NB4 (cell line): ENCODE measurements at places on chromosomes 6 and 20.

DNA sequence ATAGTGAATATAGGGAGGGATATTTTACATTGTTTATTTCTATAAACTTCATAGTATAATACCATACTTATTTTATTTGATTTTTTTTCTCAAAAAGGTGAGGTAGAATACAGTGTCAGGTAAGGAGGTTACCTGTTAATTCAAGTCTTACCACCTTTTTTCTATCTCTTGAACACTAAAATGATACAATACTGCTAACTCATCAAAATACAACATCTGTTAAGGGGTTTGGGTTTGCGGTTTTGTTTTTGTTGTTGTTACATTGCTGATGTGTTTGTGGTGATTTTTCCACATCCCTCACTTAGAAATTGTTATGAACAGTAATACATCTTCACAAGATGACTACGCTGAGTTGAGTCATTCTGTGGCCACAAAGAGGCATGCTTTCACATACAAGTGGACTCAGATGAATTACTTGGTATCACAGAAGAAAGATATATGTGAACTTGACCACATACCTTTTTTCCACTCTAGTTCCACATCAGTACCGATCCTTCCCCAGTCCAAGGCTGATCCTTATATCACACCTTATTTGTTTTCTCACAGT, 139.4 kb upstream of the ID4 start:
- peak; percentile 7 for DNase-seq

DNA sequence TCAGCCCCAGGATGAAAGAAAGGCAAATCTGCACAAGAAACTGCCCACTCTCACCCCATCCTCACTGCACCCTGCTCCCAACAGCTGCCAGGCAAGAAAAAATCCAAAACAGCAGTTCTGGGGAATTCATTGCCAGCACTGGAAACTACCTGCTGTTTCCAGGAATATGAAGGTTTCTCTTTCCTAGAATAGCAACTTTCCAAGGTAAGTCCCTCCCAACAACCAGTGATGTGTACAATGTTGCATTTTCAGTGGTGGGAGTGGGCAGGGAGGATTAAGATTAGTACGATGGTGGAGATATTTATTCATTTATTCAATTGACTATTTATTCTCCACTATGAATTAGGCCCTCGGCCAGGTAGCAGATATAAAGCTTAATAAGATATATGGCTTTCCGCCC, 10.2 kb upstream of the HLA-DOB start:
- no peak for DNase-seq

GRCh38 chr6:158769234-158769770, 49.9 kb downstream of the EZR start:
- DNase-seq, result no peak

GRCh38 chr6:154367336-154367735, 10.7 kb upstream of the IPCEF1 start:
- DNase-seq, result no peak

GRCh38 chr20:3696200-3696599, 14.4 kb upstream of the ADAM33 start:
- peak; percentile 47 for DNase-seq

- peak; percentile 24 for DNase-seq
Observed at GRCh38 chr20:44888226-44889103, 3.0 kb downstream of the YWHAB start.

- no peak for DNase-seq
Observed at GRCh38 chr6:11030904-11031303, 13.2 kb downstream of the ELOVL2 start.

DNA sequence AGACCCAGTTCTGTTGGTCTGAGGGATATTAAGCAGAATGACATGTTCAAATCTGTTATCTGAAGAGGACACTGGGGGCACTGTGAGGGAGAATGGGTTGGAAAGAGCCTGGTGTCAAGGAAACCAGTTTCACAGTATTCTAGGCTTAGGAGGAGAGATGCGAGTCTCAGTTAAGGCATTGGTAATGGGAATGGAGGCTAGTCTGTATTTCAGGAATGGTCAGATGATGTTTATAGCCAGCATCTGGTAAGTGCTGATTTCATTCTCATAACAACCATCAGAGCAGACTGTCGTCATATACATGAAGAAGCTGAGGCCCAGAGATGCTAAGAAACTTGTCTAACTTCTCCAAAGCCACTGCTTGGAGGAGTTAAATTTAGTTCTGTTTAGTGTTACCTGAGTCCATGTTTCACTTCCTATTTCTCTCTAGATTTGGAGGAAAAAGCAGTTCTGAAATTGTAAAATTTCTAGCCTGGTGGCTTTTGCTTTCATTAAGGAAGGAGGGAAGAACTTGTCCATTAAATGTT, 242.0 kb downstream of the ARID1B start:
- DNase-seq, result peak; percentile 44

DNA sequence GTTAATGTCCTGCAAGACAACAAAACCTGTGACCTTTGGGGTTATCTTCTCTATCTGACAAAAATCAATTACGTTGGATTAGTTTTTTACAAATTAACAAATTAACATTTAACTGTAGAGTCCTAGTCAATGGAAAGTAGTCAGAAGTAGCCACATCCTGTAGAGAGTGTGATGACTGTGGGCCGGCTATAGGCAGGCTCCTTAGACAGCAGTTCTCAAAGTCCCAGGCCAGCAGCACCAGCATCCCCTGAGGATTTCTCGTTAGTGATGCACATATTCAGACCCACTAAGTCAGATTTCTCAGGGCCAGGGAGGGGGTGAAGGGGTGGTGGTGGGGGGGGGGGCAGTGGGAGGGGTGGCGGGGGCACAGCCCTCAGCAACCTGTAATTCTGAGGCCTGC, 37.2 kb downstream of the ZNF341 start:
- DNase-seq, result no peak

DNA sequence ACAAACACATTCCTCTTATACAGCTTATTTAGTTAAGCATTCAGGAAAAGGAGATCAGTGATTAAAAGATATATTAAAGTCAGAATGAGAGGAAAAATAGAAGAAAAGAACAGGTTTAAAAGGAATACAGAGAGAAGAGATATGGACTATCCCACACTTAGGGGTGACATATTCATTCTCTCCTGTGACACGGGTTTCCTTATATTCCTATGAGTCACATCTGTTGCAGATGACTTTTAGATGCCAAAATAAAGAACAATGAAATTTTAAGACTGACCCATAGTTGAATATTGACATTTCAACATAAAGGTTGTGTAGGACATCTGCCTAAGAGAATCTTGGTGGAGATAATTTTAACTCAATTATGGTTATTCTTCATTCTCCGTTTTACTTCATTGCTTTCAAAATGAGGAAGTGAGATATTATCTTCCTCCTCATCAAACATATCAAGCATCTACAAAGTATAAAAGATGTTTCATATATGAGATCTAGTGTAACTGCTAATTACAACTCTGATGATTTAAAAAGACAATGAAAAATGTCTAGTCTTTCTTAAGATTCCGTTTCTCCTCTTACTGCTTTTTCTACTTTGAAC, 1336.7 kb upstream of the CITED2 start:
- peak; percentile 4 for DNase-seq

DNA sequence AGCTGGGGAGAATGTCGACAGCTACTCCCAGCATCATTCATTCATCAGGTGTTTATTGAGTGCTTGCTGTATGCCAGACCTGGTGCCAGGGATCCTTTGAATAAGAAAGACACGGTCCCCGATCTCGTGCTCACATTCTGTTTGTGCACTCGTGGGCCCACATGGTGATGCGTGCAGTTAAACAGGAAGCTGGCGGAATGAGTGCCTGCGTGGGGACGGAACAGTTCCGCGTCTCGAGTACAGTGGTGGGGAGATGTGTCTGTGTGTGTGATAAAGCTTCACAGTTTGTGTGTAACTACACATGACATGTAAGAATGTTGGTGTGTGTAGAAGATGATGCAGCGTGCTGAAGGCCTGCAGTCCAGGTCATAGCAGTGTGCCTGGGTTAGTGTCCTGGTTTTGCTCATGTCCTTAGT, 6.5 kb downstream of the RBM38 start:
- DNase-seq, result peak; percentile 39

- peak; percentile 82 for DNase-seq
Observed at GRCh38 chr6:41066867-41067304, 5.3 kb downstream of the OARD1 start.

DNA sequence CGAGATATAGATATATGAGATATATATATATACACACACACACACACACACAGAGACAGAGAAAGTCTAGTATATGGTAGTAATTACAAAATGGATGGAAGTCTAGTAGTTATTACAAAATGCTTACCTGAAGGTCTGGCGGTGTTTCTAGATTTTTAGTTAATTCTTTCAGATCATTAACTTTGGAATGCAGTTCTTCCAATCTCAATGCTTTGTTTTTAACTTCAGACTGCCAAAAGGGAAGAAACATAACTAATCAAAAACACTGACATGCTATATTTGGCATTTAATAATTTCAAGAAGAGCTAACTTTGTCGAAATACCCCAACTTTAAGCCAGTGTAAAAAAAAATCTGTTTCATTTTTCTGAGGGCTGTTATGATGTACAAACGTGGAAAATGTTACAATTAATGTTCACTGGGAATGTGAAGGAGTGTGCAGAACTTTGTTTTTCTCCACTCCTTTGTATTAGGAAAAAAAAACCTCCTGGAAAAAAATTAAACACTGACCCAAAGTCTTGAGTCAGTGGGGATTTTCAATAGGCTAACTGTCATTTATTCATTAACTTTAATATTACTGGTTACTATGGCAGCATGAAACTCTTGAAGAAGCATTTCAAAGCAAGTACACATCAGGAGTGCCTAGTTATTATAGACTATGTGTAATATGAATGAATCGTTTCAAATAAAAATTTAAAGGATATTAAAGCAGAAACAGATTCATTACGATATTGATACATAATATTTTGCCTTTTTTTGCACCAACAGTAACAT, 232.9 kb downstream of the SYNE1 start:
- no peak for DNase-seq

DNA sequence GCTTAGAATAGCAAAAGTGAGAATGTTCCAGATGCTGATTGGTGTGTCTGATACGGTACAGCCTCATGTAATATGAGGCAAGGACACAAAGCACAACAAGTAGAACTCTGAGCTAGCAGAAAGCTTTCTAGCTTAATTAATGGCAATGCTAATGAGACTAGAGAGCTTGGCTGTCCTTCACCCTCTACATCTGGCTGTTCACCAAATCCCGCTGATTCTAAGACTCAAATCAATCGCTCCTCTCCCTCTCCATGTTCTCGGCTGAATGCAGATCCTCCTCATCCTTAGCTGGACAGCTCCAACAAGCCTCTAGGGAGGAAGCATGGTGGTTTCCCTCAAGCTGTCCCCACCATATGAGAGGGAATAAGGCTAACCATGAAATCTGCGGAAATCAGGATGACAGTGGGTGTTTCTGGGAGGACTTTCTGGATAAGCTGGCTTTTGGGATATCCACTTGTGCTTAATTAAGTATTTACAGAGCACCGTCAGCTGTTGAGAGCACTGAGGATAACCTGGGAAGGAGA, 128.9 kb downstream of the FOXC1 start:
- DNase-seq, result no peak

DNA sequence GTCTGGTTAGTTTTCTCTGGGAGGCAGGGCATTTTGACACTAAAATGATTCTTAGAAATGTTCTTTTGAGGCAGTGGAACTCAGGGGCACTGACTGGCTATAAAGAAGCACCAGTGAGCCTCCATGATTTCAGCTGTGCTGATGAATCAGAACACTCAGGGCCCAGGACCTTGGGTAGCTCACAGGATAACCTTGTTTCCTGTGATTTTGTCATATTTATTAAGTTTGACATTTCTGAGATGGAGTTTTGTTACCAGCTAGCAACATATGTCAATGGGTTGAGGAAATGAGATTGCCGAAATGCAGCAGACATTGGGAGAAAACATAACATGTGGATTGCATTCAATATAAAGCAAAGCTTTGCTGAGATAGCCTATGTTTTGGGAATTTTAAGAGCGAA, 802.4 kb downstream of the EYS start:
- DNase-seq, result no peak

- no peak for DNase-seq
Observed at GRCh38 chr6:10395704-10396546, 18.9 kb downstream of the TFAP2A start.

GRCh38 chr20:63930971-63931553, 25.2 kb downstream of the UCKL1 start:
- no peak for DNase-seq

DNA sequence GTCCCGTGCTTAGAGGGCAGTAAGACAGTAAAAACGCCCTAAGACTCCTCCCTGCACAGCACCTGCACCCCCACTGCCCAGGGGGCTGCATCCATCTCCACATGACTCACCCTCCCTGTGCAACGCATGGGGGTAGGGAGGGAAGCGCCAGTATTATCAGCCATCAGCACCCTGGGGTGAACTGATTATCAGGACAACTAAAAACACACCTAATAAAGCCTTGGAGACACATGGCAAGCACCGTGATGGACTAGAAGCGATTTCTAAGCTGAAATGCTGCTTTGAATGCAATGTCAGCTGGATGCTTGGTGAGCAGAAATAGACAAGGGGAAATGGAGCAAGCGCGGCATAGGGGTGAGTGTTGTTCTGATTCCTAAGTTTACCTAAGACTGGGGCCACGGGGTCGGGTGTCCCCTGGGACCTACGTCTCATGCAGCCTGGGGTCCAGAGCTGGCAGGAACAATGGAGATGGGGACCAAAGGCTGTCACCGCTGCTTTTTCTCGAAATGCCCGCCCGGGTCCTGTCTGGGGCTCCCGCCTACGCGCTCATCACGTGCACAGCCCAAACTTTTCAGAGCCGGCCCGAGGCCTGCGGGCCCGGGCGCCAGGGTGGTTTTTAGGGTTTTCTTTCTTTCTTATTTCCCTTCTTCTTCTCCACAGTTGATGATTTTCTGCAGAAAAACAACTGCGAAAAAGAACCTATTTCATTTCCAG, 702 bp upstream of the TNFAIP3 start:
- DNase-seq, result peak; percentile 75

- no peak for DNase-seq
Observed at GRCh38 chr20:51583073-51583472, 40.6 kb upstream of the NFATC2 start.

GRCh38 chr6:105483492-105483891, 80.6 kb upstream of the PREP start:
- no peak for DNase-seq

DNA sequence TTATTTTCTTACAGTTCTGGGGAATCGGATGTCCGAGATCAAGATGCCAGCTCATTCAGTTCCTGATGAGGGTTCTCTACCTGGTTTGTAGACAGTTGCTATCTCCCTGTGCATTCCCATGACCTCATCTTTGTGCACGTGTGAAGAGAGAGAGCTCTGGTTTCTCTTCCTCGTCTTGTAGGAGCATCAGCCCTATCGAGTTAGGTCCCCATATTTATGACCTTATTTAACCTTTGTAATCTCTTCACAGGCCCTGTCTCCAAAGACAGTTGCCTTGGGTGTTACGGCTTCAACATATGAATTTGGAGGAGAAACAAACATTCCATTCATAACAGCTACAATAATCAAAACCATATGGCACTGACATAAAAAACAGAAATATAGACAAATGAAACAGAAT, 455.3 kb downstream of the HACE1 start:
- no peak for DNase-seq

DNA sequence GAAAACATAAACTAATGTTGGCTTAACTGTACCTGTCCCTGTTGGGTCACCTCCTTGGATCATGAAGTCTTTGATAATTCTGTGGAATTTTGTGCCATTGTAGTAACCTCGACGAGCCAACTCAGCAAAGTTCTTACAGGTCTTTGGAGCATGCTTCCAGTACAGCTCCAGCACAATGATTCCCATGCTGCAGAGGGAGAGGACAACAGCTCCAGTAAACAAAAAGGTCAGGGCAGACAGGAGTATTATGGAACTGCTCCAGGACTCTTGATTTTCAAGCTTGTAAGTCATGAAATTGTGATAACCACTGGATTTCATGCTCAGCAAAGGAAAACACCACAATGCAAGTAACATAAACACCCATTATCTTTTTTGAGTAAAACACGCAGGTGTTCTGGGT, 2.9 kb downstream of the PPIL1 start:
- no peak for DNase-seq
